ENCODE measurements at places on chromosomes 5 and 9.

- DNase-seq = no peak
These were observed 47.5 kb upstream of the ORM1 start for GRCh38 chr9:114275246-114276004.

- no peak for DNase-seq
These were observed 18.5 kb upstream of the GNE start for GRCh38 chr9:36276781-36277181.

DNA sequence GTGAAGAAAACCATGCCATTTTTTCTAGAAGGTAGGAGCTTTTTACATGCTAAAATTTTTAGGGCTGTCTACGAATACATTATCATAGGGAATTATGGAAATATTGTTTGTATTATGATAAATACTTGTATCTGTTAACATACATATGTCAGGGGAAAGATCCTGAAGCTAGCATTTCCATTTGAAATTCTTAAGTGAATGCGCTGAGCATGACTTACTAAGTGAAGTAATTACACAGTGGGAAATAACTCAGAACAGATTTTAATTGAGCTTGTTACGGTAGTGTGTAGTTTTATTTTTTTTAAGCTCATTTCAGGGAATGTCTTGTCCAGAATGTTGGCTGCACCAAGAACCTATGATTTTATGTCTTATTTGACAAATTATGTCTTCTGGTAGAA, 19.1 kb downstream of the TDRD7 start:
- no peak for DNase-seq

DNA sequence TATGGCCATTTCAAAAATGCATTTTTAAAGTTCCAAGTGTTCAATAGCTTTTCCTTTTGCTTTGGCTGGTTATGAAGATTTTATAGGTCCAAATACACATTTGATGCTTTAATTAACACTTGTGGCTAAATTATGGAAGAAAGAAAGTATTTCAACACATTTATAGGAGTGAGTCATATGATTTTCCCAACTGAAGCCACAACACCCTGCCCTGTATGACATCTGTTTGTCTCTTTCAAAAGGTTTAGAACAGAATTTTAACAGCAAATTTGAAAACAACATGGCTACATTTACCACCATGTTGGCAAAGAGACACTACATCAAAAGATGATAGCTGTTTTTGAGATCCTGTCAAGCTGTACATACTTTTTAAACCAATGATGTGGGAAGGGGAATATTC, 99.4 kb downstream of the TMEM174 start:
- no peak for DNase-seq

- no peak for DNase-seq
These were observed 348.0 kb downstream of the ZNF608 start for GRCh38 chr5:124398460-124398859.

- no peak for DNase-seq
These were observed 5.9 kb upstream of the CFAP90 start for GRCh38 chr5:7856855-7857254.

- no peak for DNase-seq
These were observed 20.8 kb upstream of the MACIR start for GRCh38 chr5:103237778-103238177.

DNA sequence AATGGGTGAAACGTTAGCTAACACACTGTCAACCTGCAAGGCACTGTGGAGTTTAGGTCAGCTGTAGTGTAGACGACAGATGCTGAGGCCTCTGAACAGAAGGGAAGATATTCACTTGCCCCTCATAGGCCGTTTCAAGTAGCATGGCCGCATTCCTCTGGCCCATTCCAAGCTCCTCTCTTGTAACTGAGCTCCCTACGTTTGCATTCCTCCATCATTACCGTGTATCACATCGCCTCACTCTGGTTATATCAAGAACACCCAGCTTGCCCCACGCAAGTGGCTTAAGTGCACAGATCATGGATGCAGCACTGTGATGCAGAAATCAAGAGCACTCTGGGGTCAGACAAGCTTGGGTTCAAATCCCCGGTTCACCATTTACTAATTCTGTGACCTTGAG, 43.3 kb downstream of the PRELID2 start:
- no peak for DNase-seq

DNA sequence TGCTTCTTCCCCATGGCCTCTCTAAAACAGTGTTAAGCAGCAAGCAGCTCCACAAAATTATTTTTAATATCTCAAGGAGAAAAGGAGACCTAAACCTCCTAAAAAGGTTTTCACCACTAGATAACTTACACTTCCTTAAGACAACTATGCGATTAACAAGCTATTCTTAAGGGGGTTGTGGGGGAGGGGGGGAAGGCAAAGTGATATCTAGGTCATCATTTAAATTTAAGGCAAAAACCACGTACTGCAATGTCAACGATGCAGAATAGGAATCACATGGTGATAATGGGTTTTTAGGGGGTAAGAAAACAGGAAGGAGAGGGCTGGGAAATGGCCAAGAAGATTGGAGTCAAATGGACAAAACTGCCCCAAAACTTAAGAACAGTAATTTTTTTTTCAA, 32.6 kb downstream of the CSNK1A1 start:
- no peak for DNase-seq

DNA sequence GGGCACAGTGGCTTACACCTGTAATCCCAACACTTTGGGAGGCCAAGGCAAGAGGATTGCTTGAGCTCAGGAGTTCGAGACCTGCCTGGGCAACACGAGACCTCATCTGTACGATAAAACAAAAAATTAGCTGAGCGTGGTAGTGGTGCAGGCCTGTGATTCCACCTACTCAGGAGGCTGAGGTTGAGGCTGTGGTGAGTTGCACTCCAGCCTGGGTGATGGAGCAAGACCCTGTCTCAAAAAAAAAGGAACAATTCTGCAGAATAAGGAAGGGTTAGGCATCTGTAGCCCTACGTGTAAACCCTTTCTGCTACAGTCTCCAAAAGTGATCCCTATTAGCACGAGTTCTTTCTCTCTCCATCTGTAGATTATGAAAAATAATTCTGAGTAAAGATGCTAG, 19.9 kb downstream of the CDC26 start:
- DNase-seq = no peak

GRCh38 chr5:66958980-66959641, 237.5 kb downstream of the CD180 start:
- no peak for DNase-seq

DNA sequence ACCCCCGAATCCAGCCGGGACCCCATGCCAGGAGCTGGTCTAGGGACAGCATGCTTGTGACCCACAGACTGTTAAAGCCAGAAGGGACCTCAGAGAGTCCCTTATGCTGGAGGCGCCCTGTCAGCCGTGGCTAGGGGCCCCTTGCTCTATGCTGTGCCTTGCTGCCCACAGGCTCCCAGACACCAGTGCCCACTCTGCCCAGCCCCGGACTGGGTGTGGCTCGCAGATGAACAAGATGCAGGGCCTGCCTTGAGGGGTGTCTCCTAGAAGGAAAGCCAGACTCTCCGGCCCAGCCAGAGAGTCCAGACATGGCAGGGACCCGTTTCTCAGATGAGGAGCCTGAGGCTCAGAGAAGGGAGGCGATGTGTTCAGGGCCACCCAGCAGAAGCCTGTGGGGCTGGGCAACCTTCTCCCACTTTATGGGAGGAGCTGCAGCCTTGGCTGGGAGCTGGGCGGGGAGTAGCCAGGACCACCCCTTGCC, 85.7 kb downstream of the LMX1B start:
- DNase-seq = no peak

- DNase-seq = no peak
These were observed 134.1 kb downstream of the PAPPA start for GRCh38 chr9:116287721-116288120.

DNA sequence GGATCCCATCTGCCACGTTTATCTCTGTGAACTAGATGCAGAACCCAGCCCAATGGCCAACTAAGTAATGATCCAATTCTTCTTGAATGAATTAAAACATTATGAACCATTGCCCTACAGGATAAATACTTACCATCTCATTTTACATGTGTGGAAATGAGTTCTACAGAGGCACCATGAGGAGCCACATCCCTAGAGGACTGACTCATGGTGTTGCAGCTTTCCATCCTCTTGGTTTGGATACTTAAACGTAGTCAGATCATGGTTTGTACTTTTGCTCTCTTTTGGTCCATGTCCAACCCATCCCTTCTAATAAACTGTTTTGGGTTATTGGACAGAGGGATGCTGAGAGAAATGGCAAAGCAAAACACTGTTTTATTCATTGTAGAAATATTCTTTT, 484.8 kb downstream of the EBF1 start:
- DNase-seq = no peak

DNA sequence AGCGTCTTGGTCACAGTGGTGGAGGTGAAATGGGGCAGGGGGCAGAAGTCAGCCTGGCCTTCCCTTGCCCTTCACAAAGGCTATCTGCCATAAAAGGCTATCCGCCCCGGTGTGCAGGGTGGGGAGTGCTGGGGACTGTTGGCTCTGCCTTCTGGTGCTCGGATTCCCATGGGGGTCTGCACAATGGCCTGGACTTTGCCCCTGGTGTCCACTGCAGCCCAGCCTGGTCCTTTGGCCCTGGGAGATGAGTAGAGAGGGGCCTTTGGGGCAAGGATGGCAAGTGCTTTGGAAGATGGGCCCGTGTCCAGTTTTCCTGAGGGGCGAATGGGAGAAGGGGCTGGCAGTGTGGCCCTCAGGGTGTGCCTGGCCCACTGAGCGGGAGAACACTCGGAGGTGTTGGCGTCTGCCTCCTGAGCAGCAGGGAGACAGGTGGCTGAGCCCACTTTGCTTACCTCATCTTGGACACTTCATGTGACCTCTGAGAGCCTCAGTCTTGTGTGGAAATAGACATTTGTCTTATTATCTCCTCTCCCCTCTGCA, 69.9 kb downstream of the HSPA4 start:
- DNase-seq = no peak

- DNase-seq = no peak
These were observed 65.3 kb downstream of the CWC27 start for GRCh38 chr5:64834037-64834436.

Data from GM12864 (cell line).